ENCODE measurements at places on chromosomes 3 and 15.

DNA sequence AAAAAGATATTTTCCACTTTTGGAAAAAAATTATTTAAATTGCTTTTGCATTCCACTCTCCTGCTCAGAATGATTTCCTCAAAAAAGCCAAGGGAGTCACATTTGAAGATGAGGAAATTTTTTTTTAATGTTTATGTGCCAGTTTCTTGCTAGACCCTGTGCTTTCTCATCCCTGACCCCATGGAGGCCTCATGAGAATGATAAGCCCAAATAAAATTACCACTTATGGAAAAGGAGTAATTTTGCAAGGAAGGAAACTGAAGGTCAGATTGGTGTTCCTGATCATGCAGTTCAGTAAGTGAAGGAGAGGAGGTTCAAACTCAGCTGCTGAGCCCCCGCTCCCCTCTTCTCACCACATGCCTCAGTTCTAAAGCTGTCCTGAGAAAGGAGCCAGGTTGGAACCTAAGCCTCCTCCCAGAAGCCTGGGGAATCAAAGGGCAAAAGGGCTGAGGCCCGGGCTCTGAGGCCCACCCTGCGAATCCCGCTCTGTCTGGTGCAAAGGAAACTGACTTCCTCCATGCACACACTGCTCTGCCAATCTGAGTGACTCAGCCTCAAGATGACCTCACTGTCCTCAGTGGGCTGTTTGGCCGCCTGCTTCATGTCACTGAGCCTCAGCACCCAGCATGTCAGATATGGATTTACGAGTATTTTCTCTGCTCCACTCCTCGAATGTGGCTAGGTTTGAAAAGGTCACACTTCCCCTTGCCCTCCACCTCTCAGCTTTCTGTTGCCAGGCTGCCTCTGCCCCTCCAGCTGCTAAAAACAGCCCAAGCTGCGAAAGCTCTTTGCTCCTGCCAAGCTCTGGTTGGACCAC, 56.9 kb upstream of the FLNB start:
- no peak for DNase-seq

- DNase-seq: no peak
These were observed 29.5 kb downstream of the LINS1 start for GRCh38 chr15:100572362-100572983.

- DNase-seq: no peak
These were observed 41.3 kb downstream of the METTL6 start for GRCh38 chr3:15385901-15386653.

DNA sequence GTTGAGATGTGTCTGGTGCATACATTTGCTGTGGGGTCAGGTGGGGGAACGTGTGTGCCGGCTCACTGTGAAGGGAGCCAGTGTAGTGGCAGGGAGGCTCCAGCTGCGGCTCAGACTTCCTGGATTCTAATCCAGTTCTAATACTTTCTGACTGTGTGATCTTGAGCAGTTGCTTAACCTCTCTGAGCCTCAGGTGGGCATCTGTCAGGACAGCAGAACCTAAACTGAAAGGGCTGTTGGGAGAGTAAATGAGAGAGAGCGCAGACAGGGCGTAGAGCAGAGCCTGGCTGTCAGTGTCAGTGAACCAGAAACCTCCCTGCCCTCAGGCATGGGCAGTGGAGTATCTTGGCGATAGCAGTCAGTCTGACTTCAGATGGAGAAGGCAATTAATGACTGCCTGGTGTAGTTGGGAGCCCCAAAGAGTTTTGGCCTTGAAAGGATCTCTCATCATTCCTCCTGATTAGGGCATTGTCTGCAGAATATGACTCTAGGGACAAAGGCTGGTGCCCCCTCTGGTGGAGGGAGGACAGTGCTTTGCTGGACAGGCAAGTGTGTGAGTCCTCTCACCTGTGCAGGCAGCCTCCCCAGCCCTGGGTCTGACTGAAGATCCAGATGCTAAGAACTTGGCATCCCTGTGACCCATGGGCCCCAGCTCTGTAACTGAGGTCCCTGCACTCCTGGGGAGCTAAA, 9.6 kb downstream of the KBTBD13 start:
- no peak for DNase-seq

DNA sequence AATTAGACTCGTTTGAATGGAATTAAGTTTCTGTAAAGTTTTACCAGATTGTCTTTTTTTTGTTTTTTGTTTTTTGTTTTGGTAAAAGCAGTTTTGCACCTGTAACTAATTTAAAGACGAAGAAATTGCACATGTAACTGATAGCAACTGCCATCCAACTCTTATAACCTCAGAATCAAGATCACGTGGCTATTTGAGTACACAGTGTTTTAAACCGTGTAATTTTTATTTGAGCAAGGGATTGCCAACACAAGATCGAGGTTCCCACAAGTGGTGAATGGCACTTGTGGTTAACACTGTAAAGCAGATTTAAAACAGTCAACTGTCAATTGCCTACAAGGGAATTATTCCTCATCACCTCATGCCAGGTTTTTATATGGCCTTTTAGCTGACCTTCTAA, 67.3 kb downstream of the PPARG start:
- DNase-seq: no peak

GRCh38 chr15:70566047-70566835, 197.1 kb downstream of the UACA start:
- no peak for DNase-seq

GRCh38 chr15:58423831-58424608, 7.8 kb upstream of the LIPC start:
- DNase-seq: no peak

GRCh38 chr3:128425142-128425845, 41.4 kb downstream of the DNAJB8 start:
- DNase-seq: no peak

GRCh38 chr3:172065967-172066762, 26.8 kb downstream of the FNDC3B start:
- no peak for DNase-seq

DNA sequence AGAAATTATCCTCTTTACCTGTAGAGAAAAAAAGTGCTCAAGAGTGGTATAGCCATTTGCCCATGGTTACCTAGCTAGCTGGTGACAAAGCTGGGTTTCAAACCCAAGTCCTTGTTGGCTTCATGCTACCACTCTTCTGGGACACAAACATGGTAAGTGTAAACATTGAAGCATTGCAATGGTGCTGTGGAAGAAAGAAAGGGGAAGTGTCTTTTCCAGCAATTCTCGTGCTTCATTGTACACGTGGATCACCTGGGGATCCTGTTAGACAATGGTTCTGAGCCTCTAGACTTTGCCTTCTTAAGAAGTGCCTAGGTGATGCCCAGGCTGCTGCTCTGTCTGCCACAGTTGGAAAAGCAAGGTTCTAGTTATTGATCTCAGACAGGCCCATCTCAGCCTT, 134.8 kb upstream of the CTNNB1 start:
- DNase-seq: no peak

DNA sequence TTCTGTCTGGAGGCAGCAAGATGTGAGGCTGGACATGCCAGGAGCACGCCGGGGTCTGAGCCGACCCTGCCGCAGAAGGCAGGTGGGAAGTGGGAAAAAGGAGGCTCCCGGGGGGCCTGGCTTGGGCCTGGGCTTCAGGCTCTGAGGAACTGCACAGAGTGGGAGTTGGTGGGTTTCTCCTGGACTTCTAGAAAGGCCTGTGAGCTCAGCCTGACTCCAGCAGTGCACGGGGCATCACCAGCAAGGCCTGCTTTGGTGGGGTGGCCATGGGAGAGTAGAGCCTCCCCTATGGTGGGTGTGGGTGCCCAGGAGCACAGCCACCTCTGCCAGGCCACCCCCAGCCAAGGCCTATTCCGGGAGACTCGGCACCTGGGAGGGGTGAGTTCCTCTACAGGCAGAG, 18.1 kb upstream of the SLC41A3 start:
- DNase-seq: no peak

DNA sequence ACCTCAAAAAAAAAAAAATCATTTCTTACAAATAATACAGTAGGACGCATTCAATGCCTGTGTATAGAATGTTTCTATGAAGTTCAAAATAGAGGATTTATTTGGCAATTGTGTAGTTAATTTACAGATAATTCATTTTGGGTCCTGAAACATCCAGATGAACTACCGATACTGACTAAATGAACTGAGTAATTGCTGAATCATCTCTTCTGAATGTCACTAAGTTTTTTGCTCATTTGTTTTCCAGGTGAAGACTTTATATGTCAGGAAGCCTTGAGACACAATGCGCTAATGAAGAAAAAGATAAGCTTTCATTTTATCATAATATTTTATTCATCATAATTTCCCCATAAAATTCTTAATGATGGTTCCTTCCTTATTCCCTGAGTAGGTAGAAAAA, 39.7 kb downstream of the PCOLCE2 start:
- no peak for DNase-seq

GRCh38 chr3:149026718-149027117, 35.4 kb downstream of the GYG1 start:
- no peak for DNase-seq

GRCh38 chr15:76868740-76869139, 36.4 kb downstream of the SCAPER start:
- no peak for DNase-seq

GRCh38 chr3:158107605-158108444, 1.6 kb upstream of the SHOX2 start:
- DNase-seq: no peak

DNA sequence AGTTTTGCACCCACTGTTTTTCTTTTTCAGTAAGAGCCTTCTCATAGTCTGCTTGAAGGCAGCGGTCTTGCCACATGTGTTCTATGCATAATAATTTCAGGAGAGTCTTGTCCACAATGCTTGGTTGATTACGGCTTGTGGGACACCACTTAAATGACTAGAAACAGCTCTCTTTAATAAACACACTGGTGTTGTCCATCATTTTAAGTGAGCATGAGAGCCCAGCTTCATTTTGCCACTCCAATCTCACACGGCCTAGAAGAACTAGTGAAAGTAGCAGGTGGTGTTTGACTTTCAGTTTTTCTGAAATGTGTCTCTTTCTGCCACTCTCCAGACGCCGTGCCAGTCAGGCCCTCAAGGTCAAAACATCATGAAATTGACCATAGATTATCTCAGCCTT, 292.1 kb downstream of the LPP start:
- DNase-seq: no peak

Data from stimulated activated CD4-positive, alpha-beta T cell treated with anti-CD3 and anti-CD28 coated beads, Interleukin-15, amount 100 ng/mL, for 1 hour (primary cell).